ENCODE measurements at places on chromosomes 2 and 18.

DNA sequence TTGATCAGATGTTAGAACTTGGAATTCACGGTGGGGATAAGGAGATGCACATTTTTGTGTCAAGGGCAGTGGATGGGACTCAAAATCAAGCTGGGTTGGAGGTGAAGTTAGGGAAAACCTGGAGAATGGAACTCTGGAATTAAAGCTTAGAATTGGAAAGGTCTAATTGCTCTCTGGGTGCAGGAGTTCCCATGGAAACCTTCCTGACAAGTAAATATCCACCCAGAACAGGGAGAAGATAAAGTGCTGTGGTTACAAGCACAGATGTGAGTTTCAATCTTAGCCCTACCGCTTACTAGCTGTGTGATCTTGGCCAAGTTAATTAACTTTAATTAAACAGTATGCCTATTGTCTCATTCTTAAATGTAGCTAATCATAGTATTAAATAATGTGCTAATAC is 71.3 kb upstream of the TCF7L1 start:
- no peak for DNase-seq

- no peak for DNase-seq
Observed at GRCh38 chr18:12305930-12306629, 2.0 kb upstream of the TUBB6 start.

- DNase-seq, result no peak
Observed at GRCh38 chr2:43227830-43228281, 1.4 kb upstream of the ZFP36L2 start.

DNA sequence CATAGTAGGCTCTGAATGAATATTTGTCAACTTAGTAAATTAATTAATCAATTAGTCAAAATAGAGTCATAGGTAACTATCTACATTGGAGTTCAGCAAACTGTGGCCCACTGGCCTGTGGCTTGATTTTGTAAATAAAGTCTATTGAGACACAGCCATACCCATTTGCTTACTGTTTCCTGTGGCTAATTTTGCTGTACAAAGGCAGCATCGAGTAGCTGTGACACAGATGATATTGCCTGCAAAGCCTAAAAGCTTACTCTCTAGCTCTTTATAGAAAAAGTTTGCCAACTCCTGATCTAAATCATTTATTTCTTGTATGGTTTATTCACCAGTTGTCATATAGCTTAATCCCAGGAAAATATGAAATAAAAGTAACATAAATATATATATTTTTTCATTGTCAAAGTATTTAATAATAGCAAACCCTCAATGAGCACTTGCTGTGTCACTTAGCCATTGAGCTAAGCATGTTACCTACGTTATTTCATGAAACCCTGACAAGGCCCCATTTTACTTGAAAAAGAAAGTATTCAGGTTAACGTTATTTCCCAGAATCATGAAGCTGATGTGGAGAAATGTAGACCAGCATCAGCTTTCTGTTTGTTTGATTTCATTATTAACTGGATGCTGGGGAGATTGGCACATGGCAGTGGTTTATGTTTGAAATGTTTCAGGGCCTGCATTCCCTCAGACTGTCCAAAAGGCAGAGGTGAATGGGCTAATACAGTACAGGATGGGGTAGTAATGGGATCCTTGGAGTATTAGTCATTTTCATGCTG is 69.6 kb downstream of the ICOS start:
- no peak for DNase-seq

- no peak for DNase-seq
Observed at GRCh38 chr2:120105360-120105759, 92.5 kb downstream of the EPB41L5 start.
